Esophagus muscularis mucosa (tissue), 4 donors: ENCODE measurements at places on chromosomes 12 and 14.
A peak's percentile ranks its signal among the peaks of the same experiment; 100 is the strongest.

DNA sequence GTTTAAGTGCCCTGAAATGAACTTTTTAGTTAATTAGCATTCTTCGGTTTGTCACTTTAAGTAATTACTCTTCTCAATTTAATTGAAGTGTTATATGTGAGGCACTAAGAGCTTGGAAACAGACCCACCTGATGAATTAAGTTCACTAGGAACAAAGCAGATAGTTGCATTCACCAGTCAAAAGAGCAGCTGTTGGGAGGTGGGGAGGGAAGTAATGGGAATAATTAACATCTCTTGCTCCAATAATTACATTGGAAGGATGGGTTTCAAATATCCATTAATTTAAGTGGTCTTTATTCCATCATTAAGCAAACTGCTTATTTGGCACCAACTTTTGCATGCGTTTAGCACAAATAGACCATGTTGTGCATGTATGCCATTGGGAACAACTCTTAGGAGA, 667.2 kb downstream of the GALC start:
- no peak for DNase-seq

- DNase-seq = no peak
These were observed 264.3 kb downstream of the AKAP6 start for GRCh38 chr14:32593290-32593942.

- DNase-seq = no peak
These were observed at the start of gene TUNAR for GRCh38 chr14:95876761-95877538. Gene TUNAR (plus strand): TSS chr14:95876832.

DNA sequence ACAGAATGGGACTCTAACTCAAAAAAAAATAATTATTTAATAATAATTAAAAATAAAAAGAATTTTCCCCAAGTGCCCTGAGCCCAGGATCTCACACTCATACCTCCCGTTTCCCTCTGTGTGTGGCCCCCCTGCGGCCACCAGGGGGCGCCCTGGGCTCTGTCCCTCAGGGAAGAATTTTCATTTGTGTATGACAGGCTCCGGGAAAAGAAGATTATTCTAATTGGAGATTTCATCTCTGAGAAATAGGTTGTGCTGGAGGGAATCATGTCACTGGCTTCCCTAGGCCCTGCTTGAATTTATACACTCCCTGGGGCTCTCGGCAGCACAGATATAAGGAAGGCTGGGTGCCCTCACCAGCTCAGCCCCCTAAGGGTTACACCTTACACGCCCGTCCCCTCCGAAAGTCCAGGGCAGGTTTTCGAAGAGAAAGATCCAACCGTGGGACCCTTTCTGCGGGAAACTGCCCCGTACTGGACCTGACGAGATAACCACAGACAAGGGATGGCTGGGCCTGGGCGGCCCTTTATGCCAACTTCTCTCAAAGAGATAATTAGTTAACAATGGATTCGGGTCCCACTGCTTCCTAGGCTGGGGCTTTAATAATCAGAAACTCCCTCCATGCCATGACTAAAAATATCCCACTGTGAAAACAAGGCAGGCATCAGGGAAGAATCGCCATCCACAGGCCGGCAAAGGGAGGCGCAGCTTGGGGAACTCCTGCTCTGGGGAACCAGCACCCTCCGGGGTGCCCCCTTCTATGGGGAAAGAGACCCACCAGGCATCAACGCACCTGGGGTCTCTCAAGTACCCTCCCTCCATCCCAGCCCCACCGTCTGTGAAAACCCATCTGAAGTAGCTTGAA, 80.7 kb downstream of the KDM2B start:
- peak; percentile 95 for DNase-seq

DNA sequence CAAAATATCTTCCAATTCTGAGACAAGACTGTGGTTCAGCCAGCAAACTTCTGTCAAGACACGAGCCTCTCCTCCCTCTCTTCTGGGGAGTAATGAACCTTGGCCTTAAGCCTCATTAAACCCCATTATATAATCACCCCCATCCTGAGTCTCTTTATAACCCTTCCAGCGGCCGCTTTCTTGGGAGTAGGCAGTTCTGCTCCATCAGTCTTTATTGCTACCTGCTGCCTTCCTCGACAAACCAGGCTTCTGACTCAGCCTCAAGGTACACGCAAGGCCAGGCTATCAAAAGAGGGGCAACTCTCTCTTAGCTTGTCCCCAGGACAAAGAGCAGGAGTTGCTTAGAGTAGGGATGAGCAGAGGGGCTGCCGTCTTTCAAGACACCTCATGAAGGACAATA, 300.8 kb upstream of the NOS1 start:
- DNase-seq = no peak
